Activated CD4-positive, CD25-positive, alpha-beta regulatory T cell treated with anti-CD3 and anti-CD28 coated beads, Interleukin-2, amount 50 U/mL, for 16 hours (primary cell): ENCODE measurements at places on chromosomes 7 and 10.

- no peak for DNase-seq
Observed at GRCh38 chr10:88039496-88040200, 176.2 kb downstream of the PTEN start.

GRCh38 chr10:131477457-131478121 is 166.1 kb upstream of the TCERG1L start:
- DNase-seq = no peak

DNA sequence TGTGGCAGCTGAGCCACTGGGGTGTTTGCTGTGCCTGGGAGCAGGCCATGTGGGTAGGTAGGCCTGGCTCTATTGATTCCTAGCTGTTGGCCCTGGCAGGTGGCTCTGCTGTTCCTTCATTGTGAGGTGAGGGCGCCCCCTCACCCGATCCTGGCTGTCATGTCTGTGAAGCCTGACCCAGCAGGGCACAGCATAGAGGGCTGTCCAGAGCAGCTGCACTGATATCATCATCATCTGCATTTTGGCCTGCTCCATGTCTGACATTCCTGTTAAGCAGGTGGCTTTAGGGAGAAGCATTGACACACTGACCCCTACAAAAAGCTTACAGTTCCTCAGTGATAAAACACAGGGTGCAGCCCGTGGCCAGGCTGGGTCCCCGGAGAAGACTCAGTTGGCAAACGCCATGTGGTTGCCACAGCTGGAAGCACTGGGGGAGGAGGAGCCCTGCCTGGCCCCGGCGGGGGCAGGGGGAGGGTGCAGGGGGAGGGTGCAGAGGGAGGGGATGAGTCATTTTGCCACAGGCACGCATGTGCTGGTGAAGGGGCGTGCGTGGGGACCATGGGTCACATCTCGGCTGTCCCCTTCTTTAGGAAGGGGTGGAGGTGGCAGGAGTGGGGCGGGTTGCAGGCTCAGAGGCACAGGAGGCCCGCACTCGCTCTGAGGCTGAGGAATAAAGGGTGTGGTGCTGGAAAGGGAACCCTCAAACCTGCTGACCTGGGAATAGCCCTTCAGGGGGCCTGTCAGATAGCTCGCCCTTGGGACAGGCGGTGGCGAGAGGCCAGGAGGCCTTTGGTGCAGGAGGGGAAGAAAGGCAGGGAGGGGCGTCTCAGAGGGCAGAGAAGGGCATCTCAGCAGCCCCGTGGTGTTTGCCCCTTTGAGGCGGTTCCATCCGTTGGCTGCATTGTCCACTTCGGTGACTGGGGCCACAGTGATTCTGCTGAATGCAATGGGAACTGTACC is 31.6 kb downstream of the IKZF1 start:
- DNase-seq = peak; percentile 57

DNA sequence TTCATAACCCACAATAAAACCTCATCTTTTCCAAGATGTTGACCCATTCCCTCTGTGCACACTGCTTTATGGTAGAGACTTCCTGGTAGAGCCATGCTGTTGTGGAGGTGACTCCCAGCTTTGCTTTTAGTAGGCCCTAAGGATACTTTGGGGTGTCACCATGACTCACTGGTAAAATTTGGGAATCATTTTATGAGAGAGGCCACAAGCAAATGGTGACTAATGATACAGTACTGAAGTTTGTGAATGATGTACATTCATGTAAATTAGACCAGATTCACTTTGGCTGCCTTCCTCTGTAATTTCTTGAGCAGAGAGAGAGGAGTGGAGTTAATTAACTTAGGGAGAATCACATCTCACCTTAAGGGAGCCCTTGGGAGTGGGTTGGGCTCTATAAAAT is 686.5 kb downstream of the LRMDA start:
- no peak for DNase-seq

DNA sequence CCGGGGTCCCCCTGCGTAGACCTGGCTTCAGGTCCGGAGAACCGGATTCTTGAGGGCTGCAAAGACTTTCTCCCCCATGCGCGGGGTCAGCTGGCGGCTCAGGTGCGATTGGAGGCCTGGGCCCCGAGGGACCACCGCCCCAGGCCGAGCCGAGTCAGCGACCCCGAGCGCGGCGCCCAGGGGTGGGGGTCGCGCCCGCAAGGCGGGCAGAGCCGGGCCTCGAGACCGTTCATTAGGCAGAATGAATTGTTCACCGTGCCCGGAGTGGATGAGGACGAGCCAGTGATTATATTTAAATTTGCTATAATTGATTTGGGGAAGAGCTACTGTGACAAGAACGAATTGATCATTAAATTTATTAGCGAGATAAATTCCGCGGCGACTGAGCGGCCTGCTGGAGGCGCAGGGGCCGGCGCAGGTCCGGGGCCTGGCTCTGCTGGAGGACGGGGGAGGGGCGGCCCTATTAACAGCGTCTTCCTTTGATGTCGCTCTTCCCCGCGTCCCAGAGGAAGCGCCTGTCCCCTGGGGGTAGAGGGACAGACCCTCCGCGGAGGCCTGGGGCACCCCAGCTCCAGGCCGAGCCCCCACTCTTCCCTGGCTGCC is 7.5 kb downstream of the MNX1 start:
- no peak for DNase-seq

GRCh38 chr7:126213876-126214275 is 1038.9 kb downstream of the GRM8 start:
- DNase-seq = no peak

- DNase-seq = no peak
Observed at GRCh38 chr10:92750791-92751533, 61.2 kb downstream of the HHEX start.

GRCh38 chr7:24464861-24465260 is 108.4 kb upstream of the PALS2 start:
- DNase-seq = no peak

DNA sequence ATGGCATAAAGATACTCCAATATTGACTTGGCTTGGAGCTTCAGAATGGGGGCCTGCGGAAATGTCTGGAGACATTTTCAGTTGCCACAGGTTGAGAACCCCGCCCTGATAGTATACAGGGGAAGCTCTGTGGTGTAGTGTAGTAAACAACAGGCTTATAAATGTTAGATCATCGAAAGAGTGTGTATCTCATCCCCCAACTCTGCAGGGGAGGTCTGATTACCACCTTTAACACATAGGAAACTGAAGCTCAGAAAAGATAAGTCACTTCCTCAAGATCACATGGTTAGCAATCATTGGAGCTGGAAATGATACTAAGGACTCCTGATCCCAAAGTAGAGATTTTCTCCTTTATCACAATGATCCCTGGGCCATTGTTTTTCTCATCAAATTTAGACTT is 144.5 kb upstream of the BMPER start:
- no peak for DNase-seq

DNA sequence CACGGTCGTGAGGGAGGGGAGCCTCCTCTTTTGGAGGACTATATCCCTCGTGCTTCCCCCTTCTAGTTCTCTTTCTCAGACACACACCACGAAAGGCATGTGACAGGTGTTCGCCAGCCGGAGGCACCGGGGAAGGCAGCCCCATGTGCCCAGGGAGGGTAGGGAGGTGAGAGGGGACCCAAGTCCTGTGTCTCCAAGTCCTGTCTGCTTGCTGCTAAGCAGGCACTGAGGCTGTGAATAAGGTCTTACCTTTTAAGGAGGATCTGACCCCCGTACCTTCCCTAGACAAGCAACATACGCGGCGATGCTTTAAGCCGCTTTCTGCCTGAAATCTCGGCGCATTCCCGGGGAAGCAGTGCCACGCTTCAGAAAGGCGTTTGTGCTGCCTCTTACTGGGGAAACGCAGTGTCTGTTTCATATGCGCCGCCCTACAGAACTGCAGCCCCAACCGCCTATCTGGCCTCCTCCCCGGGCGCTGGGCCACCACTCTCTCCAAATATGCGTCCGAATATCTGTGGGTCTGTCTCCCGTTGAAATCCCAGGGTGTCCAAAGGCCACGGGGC is 770 bp downstream of the PLXNA4 start:
- no peak for DNase-seq

- no peak for DNase-seq
Observed at GRCh38 chr10:77581738-77582137, 55.9 kb downstream of the KCNMA1 start.

- no peak for DNase-seq
Observed at GRCh38 chr10:76950354-76950753, 687.3 kb downstream of the KCNMA1 start.
